MG63 (cell line): ENCODE measurements at places on chromosomes 2 and 18.
A peak's percentile ranks its signal among the peaks of the same experiment; 100 is the strongest.

GRCh38 chr18:36366994-36367839 is 69.7 kb downstream of the FHOD3 start:
- DNase-seq: no peak

- no peak for DNase-seq
These were observed 210.6 kb downstream of the TFCP2L1 start for GRCh38 chr2:121074293-121074932.

GRCh38 chr2:74418312-74418711 is 3.1 kb downstream of the C2orf81 start:
- DNase-seq: no peak

DNA sequence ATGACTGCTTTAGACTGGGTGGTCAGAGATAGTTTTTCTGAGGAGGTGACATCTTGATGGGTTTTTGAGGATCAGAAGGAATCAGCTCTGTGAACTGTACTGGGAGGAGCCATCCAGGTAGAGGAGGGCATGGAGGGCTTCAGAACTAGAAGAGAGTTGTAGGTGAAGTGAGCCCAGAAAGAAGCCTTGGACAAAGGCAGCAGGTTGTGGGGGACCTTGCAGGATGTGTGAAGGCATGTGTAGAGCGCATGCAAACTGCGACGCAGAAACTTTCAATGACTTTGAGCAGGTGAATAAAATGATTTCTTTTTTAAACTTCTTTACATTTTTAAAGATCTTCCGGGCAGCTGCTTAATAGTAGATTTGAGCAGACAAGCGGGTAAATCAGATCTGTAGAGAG is 83.9 kb upstream of the SIX2 start:
- DNase-seq: no peak

DNA sequence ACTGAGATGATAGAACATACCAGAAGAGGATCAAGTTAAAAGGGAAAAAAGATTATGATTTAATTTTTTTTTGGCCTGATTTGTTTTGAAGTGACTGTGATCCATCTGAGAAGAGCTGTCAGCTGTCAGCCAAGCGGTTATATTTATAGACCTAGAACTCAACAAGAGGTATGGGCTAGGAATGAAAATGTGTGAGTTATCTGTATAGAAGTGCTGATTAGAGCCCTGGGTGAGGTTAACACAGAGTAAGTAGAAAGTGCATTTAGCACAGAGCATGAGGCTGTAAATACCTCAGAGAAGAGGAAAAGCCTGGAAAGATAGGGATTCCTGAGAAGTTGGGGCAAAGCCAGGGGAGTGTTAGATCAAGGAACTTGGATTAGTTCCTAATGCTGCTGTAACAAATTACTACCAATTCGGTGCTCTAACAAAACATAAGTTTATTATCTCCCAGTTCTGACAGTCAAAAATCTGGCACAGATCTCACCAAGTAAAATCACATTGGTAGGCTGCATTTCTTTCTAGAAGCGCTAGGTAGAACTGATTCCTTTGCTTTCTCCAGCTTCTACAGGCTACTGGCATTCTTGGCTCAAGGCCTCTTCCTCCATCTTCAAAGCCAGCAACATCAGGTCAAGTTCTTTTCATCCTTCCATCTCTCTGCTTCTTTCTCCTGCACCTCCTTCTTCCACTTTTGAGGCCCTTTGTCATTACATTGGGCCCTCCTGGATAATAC is 197.4 kb upstream of the SPHKAP start:
- no peak for DNase-seq

DNA sequence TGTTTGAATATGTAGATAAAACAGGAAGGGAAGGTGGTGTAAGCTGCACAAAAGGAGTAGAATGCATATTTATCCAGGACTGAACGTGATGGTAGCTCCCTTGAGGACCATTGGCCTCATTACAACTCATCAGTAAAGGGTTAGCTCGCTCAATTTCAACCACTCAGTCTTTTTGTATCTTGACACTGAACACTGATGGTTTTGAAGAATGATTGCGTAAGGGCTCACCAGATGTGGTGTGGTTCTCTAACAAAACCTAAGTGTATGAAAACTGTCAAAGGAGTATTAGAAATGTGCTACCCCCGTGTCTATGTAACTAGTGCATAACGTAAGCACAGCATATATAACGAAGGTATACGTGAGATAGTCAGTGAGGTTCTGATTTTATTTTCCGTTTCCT is 272.4 kb upstream of the THSD7B start:
- DNase-seq: no peak

DNA sequence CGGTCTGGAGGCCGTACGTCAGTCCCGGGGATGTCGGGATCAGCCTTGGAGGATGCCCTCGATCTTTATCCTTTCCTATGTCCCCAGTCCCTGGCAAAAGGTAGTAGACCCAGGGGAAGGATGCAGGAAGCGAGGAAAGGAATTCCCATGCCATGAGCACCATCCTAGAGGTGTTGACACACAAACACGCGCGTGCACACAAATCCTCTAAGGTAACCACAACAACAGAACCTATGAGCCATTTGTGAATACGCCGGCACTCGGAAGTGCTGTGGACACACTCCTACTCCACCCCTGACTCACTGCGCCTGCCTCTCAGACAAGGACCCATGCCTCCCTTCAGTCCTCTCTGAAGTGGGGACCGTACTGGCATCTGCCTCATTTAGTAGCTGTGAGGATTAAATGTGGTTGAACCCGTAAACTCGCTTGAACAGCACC is 11.3 kb upstream of the MLPH start:
- DNase-seq: no peak

DNA sequence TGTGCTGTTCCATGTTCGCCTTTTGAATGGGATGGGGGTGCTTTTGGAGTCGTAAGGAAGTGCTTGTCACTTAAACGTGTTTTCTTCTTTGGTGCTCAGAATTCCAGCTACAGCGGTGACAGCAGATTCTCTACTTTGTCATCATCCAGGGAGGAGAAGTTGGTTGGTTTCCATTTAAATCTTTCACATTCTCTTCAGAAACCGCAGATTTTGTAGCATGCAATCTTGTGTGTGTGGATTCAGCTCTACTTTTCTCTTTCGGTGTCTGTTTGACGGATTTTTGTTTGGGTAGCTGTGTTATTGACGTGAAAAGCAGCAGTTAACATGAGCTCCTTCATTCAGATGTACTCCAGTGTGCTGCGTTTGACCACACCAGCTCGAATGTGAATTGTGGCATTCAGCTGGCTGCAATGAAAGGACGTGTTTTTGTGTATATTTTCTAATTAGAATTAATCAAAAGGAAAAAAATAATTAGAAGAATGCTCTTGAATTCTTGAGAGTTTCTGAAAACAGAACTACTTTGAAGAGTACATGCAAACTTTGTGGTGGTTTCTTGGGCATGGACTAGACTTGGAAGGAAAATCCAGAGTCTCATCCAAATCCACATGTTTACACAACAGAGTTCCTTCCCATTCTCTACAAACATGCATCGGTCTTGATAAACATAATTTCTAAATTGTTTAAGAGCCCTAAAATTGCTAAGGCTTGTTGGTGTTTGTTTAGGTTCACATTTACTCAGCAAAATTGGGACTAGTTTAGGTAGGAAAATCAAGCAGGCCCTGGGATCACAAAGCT is 68.7 kb upstream of the RBM44 start:
- DNase-seq: no peak

DNA sequence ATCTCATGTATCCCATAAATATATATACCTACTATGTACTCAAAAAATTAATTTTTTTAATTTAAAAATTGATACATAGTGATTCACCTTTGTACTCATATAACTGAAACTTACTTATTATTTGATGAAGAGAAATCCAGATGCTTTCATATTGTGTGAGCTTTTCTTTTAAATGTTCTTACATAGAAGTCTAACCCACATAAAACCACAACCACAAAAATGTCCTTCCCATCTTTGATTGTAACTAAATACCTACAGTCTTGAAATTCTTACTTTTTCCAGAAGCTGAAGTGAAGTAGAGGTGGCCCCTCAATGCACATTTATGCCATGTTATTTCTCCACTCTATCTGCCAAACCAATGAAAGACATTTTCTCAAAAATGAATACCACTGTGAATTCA is 117.9 kb upstream of the COL5A2 start:
- no peak for DNase-seq

- DNase-seq: no peak
These were observed 101.5 kb downstream of the KCNF1 start for GRCh38 chr2:11013196-11013595.

- peak; percentile 71 for DNase-seq
These were observed 72.9 kb downstream of the EN1 start for GRCh38 chr2:118774458-118775133.

- DNase-seq: no peak
These were observed 339.4 kb downstream of the DCC start for GRCh38 chr18:52679354-52679753.

GRCh38 chr2:100242891-100243619 is 79.2 kb downstream of the LONRF2 start:
- DNase-seq: peak; percentile 52

DNA sequence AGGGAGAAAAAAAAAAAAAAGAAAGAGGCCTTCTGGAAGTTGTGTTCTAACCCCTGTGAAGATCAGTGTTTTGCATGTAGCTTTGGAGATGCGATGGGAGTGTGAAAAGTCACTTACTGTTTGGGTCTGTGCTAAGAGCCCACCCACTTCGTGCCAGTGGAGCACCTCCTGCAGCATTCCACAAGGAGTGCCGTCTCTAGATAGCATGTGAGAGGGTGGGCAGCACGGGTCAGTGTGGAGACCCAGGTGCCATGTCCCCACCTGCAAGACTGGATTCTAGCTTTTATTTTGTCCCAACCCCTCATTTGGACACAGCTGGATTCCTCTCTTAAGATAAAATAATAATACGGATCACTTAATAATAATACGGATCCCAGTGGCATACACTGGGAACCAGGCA is 12.5 kb upstream of the TMEM185B start:
- no peak for DNase-seq

DNA sequence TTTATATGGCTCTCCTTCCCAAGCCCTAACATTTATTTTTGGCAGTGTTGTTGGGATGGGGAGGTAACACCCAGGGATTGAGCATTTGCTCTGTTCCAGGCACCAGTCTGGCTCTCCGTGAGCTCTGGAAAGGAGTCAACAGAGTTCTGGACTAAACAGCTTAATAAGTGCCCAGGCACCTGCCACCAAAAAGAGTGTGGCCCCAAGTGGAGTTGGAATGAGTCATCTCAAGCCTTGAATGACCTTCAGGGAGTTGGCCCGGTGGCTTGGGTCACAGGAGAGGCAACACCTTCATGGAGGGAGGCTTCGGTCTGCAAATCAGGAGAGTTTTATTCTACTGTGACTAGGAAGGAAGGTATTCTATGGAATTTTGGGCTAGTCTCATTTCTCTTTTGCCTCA is 203.2 kb downstream of the DLGAP1 start:
- no peak for DNase-seq

- no peak for DNase-seq
These were observed 295.8 kb downstream of the SP3 start for GRCh38 chr2:173669271-173669853.

- no peak for DNase-seq
These were observed 1313.2 kb upstream of the NRXN1 start for GRCh38 chr2:52345082-52345481.

- no peak for DNase-seq
These were observed 160.3 kb upstream of the TCF4 start for GRCh38 chr18:55748227-55748738.

- DNase-seq: no peak
These were observed 41.0 kb upstream of the REEP1 start for GRCh38 chr2:86378469-86378868.

DNA sequence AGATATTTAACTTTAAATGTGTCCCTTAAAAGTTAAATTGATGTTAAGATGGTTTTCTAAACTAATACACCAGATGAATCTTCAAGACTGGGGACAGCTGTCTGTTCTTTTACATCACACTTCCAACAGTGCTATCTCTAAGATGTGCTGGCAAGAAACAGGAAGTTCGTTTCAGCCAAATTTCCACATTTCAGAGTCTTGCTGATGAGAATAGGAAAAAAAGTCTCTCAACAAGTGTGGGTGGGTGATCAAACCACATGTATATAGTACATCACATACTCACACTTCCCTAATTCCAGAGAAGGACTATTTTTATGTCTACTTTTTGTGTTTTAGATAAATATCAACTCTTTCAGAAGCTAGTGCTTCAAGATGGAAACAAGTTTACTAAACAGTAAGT is 1712.8 kb upstream of the TMEFF2 start:
- no peak for DNase-seq

DNA sequence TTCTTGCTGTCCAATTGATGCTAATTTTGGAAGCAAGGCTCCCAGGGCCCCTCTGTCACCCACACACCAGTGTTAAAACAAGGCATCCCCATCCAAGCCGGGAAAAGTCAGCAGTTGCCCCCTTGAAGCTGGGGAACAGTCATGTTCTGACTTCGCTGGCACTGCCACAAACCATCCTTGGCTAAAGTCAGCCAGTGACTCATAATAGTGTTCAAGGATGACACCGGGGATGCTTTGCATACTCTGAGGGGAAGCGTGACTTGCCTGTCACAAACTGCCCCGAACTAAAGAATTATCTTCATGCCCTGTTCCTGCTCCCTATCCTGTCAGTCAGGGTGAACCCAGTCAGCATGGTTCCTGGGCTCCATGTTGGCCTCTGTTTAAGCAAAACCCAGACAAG is 37.0 kb downstream of the TGFA start:
- DNase-seq: peak; percentile 36

DNA sequence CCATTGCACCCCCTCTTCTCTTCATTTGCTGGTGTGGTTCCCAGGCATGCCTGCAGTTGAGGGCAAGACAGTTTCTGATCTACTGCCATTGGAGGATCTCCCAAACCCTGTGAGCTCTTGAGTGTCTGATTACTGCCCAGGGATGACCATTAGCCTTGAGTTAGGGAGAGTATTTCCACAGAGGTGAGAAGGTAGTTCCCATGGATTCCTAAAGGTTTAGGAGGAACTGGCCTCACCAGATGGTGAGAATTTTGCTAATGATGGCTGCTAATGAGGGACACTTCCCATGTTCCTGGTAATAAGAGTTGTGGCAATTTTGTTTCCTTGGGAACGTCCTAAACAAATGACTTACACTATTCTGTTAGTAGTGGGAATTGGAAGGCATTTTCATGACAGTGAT is 42.5 kb downstream of the PTPRM start:
- DNase-seq: no peak

- DNase-seq: no peak
These were observed 234.7 kb downstream of the TMX3 start for GRCh38 chr18:68480196-68480595.

DNA sequence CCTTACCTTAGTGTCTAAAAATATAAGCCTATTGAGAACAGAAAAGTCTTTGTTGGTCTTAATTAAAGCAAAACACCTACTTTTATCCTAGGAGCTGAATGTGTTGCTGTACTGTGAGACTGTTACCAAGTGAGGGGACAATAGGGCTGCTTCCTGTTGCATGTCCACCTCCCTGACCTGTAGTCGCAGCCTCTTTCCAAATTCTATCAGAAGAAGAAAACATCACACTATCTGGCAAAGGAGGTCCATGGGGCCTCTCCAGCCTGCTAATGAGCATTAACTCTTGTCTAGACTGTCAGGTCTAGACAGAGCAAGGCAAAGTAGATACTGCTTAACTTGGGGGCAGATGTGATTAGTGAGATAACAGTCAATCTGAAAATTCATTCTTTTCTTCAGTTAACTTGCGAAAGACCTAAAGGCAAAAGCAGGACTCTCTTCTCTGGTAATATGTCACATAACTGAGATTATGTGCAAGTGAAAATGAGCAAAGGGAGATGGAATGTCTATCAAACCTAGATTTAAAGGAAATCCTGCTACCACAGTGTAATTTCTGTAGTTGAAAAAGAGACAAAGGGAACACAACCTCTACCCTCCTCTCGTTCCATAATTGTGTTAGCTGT is 66.9 kb downstream of the CDH20 start:
- DNase-seq: no peak
